ENCODE measurements at places on chromosomes 2 and 18.

GRCh38 chr2:108268001-108268400 is 20.7 kb upstream of the SULT1C2 start:
- no peak for DNase-seq

- no peak for DNase-seq
Measured at GRCh38 chr2:237878-238277, 26.0 kb downstream of the SH3YL1 start.

DNA sequence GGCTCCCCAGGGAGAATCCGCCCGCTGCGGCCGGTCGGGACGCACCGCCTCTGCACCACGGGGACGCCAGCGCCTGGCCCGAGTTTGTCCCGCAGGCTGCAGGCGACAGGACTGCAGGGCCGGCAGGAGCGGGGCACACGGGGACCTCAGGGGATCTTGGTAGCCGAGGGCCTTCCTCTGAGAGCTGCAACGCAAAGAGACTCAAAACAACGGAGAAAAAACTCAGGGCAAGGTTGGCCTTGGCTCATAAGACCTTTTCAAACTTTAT is 79.7 kb downstream of the ARHGEF4 start:
- DNase-seq, result no peak

DNA sequence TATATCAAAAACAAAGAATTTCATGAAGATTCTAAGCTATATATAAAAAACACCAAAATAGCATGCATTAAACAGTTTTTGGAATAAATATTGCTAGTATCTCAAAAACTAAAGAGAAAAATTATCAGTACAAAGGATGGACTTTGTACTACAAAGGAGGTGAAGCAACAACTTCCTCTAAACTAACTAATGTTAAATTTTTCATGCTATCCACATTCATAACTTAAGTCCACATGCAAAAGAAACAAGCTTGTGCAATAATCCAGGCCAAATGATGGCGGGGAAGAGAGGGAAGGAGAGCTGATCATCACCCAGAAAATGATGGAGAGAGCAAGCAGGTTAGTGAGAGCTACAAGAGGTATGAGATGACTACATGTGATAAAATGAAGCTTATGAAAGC is 70.1 kb downstream of the KIDINS220 start:
- DNase-seq, result no peak

- no peak for DNase-seq
Measured at GRCh38 chr2:79782576-79783452, 270.0 kb downstream of the CTNNA2 start.

GRCh38 chr18:9735879-9736278 is 27.8 kb downstream of the RAB31 start:
- DNase-seq, result no peak

DNA sequence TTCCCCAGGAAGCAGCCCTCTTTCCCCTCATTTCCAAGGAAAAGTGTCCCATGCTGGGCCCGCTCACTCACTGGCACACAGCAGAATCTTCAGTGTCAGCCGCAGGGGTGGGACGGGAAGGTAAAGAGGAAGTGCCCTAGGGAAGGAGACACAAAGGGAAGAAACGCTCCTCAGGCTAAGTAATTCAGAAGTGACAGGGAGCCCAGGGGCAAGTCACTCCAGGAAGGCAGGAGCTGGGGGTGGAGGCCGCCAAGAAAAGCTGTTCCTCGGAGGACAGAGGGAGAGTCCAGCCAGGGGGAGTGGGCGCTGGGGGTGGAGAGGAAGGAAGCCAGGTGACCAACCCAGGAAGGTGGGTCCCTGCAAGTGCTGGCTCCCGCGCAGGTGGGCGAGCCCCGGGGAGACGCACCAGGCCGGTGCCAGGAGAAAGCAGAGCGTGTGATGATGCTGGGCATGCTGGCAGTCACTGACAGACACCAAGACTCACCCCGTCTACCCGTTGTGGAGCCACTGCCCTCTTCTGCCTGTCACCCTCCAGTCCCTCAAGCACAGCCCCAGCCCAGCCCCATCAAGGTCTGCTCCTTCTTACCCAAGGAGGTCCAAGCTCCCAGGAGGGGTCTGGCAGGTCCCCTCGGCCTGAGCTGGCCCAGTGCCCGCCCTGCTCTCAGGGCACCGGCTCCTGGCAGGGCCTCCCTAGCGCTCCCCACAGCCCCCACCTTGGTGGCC is 21.7 kb downstream of the HDAC4 start:
- DNase-seq, result no peak

GRCh38 chr2:191656391-191656790 is 21.5 kb upstream of the NABP1 start:
- DNase-seq, result no peak

- no peak for DNase-seq
Measured at GRCh38 chr2:69494126-69494525, 56.9 kb upstream of the NFU1 start.

- DNase-seq, result no peak
Measured at GRCh38 chr18:48848641-48849143, 102.1 kb downstream of the SMAD7 start.

GRCh38 chr2:148493822-148494563 is 150.6 kb upstream of the EPC2 start:
- DNase-seq, result no peak
